ENCODE measurements at places on chromosomes 7 and 10. TPM values are rescaled to one million over a fixed set of nuclear protein-coding genes. Genes with fewer than 3 reads are reported as not detected.

DNA sequence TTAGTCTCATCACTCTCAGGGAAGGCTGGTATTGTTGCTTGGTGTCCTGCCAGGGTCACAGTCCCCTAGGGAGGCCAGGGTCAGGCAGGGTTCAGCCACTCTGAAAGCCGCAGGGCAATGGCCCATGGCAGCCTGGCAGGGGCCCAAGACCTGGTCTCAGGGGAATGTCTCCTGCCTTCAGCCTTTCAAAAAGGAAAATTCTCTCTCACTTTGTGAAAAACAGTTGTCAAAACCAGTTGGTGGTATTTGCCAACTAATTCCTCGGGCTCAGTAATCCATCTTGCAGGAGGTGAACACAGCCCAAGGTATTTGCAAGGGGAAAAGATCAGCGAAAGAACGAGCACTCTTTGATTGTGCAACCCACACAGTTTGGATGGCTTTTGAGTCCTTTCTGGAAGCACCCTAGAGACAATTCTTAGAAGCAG, 101.5 kb downstream of the JCAD start:
- peaks cover 2% of the 10 kb centered on the region for H3K27me3 ChIP-seq
- peak; percentile 22 for DNase-seq
- H3K27ac ChIP-seq = no peak overlapping the region
- H3K36me3 ChIP-seq = peaks cover 6% of the 10 kb centered on the region
- no peak overlapping the region for H3K4me3 ChIP-seq
- peaks cover 6% of the 10 kb centered on the region for H3K4me1 ChIP-seq

DNA sequence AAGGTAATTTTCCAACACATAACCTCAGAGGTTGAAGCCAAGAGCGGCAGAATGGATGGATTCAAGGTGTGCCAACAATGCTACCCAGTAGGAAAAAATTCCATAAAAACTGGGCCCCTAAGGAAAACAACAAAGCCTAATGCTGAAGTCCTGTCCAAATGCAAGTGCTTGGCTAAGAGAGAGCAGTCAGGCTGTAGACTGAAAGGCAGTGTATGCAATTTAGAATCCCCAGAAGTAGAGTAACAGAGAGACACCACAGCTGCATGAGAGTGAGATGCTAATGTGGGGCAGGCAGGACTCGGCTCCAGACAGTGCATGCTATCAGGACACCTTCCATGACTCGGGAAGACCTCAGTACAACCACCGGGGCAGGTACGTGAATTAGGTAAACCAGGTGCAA, 124.5 kb downstream of the ZFAND4 start:
- no peak for DNase-seq
- H3K27ac ChIP-seq = peak overlapping the region; percentile 34
- H3K4me1 ChIP-seq = peaks cover 7% of the 10 kb centered on the region

Gene MYOZ1
- total RNA-seq = 0.64 TPM

GRCh38 chr7:97024209-97025129, at the start of gene DLX5:
TSS of gene DLX5 (minus strand) at chr7:97024831. CDS start at chr7:97024623, 208 bp downstream.
- peak; percentile 64 for DNase-seq
- H3K27ac ChIP-seq = no peak within 1 kb of the TSS
- H3K4me3 ChIP-seq = peak within 1 kb of the TSS; percentile 90

Gene LLCFC1
- total RNA-seq = not detected

DNA sequence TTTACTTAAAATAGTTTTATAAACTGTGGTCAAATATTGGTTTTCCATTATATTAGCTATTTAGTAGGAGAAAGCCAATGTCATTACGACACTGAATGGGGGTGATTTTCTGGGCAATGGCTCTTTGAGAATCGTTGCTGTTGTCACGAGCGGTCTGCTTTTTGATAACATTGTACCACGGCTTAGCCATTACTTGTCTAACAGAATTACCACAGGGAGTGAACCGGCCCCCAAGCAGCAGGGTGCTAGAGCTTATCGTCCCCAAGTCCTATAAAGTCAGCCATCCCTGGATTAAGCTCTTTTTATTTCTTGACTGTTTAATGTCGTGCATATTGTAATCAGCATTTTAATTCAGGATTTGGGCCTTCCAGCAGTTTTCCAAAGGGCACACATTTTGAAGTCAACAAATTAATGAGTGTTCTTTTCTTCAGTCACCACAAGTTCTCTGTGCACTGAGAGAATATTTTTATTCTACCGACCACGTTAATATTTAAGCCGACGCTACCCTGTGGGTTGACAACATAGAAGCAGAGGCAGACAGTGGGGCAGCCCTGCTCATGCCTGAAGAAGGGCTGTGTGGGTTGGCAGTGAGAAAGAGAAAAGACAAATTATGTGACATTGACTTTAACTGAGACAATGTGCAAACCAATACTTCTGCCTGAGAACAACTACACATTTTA, 125.8 kb downstream of the ICA1 start:
- H3K27ac ChIP-seq = no peak overlapping the region
- DNase-seq = no peak
- no peaks in the 10 kb centered on the region for H3K27me3 ChIP-seq
- H3K4me1 ChIP-seq = no peaks in the 10 kb centered on the region

Data from glutamatergic neuron (in vitro differentiated cells).